Ascending aorta (tissue), 2 donors: ENCODE measurements at places on chromosomes 6 and 20. TPM values are rescaled to one million over a fixed set of nuclear protein-coding genes. Genes with fewer than 3 reads are reported as not detected.

DNA sequence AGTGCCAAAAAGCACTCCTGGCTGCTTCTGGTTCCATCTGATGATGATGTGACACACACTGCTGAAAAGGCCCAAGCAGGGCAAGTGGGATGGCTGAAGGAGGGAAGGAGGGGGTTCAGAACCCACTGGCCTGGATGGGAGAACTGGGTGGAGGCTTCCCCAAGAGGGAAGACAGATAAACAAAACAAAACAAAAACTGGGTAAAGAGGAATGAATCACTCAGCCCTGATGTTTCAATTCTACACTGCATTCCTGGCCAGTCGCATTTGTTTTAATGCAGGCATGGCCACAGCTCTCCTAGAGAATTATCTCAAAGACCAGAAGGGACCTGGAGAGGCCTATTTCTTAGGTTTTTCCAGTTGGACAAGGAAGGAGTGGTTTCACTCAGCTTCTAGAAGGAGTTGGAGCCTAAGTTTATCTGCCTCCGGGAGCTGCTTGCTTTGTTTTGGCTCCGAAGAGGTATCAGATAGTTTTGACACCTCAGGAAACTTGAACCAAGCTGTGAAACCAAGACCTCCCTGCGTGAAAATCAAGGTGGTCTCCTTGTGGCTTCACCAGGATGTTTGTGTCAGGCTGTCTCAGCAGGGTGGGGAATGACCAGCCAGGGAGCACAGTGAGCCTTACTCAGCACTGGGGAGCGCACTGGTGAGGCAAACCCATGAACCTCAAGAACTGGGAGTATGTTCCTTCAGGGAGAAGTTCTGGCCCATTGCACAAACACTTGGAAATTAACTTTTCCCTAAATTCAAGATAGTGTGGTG lies 16.1 kb downstream of the TTPAL start:
- DNase-seq = no peak

GRCh38 chr6:45955597-45955996 lies 60.1 kb downstream of the CLIC5 start:
- no peak for DNase-seq

DNA sequence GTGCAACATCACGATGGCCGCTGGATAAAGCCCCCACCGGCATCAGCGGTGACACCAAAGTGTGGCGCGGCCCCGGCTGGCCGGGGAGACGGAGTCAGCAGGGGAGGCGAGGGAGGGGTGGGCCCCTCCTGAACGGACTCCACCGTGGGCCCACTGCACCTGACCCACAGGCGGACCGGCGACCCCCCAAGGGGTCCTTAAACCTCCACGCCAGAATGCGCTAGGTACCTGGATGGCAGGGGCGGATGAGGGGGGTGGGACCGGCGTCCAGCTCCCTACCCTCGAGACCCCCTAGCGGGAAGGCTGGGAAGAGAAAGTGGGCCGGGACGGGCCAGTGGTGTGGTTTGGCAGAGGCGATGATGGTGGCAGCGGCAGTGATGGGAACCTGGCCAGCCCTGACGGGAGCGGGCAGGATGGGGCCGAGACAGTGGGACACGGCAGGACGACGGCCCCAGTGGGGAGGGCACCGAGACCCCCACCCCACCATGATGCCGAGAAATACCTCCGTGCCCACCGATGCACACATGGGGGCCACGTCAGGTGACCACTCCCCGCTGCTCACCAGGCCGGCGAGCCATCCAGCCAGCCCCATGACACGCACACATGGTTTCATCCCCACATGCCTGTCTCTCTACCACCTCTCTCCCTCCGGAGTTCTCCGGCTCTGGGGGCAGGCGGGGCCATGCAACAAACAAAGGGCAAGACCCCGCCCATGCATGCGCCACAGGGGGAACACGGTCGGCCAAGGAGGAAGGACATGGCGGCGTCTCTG lies 771.9 kb upstream of the DEFB115 start:
- DNase-seq = no peak

DNA sequence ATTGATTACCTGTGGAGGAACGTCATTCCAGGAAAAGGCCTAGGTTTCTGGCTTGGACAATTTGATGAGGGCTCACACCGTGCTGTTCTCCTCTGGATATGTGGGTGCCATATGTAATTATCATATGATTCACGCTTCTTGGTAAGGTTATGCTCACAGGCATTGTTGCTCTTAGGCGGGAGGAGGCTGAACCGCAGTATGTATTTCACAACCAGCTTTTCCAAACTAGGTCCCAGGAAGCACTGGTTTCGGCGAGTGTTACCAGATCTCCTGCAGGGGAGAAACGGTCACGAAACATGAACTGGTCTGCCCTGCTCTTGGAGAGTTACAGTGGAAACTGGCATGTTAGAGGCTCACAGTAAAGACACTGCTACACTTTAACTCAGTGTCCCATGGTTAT lies 793 bp upstream of the FAM50B start:
- DNase-seq = no peak

- no peak for DNase-seq
These were observed 2.4 kb downstream of the GMEB2 start for GRCh38 chr20:63624486-63624885.

DNMT3B gene
- total RNA-seq = 0.75 TPM

- no peak for DNase-seq
These were observed 670.7 kb upstream of the CITED2 start for GRCh38 chr6:140045116-140045515.
